Activated CD4-positive, alpha-beta memory T cell treated with anti-CD3 and anti-CD28 coated beads for 36 hours (primary cell): ENCODE measurements at places on chromosomes 5 and 9. TPM values are rescaled to one million over a fixed set of nuclear protein-coding genes. Genes with fewer than 3 reads are reported as not detected.

Gene CAMK2A
- total RNA-seq = not detected

DNA sequence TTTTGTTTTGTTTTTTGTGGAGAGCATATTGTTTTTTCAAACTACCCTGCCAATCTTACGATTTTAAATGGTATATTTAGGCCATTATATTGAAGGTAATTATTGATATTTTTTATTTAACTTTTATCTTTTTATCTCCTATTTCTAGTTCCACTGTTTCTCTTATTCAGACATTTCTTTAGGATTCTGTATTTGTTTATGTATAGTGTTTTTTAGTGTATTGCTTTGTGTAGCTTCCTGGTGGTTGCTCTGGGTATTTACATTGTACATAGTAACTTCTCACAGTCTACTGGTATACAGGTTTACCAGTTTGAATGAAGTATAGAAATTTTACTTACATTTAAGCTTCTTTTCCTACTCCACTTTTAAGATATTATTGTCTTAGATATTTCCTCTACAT is 63.2 kb downstream of the ERCC6L2 start:
- DNase-seq = no peak

GRCh38 chr5:40490464-40491111 is 189.1 kb upstream of the PTGER4 start:
- DNase-seq = no peak

DNA sequence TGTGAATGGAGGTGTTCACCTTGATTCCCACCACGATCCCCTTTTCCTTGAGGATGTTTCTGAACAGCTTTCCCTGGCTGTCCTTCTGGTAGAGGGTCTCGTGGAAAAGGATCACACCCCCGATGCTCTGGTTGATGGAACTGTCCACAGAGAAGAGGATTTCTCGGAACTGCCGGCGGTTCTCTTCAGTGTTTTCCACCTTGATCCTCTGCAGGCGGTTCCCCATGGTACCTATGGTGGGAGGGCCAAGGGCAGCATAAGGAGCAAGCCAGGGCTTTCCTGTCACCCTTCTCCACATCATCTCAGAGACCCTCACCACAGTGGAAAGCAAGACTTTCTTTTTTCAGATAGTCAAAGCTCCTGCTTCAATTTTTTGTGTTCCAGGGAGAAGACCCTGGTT is 5.8 kb downstream of the ALDOB start:
- no peak for DNase-seq

DNA sequence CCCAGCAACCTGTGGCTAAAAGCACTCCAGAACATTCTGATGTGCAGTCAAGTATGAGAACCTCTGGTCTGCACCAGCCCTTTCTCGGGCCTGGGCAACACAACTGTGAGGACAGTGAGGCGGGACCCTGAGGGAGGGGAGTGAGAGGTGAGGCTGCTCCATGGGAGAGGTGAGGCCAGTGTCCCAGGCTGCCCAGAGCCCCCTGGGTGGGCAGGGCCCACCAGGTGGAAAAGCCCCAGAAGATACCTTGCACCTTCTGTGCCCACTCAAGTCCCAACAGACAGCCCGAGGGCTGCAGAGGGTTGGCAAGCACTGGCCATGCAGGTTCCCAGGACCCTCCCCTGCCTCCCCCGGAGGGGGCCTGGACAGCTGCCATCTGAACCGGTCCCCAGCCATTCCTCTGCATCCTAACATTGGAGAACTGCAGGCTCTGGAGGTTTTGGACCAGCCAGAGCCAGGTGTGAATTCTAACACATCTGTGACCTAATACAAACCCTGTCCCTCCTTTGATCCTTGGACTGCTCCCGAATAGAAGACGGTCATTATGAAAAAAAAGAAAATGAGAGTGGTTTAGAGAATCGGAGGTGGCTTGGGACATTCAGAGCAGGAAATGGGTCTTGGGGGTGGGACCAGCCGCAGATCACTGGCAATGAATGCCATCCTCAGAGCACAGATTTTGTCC is 57.0 kb downstream of the DUSP1 start:
- DNase-seq = no peak
